Pulmonary artery endothelial cell (primary cell): ENCODE measurements at places on chromosomes 3 and 15. TPM values are rescaled to one million over a fixed set of nuclear protein-coding genes. Genes with fewer than 3 reads are reported as not detected.

Gene PIGZ
- 1.3 and 3.8 TPM in 2 replicates for total RNA-seq

Gene TYRO3
- 6.3 and 11.5 TPM in 2 replicates for total RNA-seq

Gene INTS14
- 32.2 and 43.5 TPM in 2 replicates for total RNA-seq

Gene IQCF5
- total RNA-seq: not detected in 2 replicates

- no peak for DNase-seq
Measured at GRCh38 chr3:49699281-49699979, 10.1 kb downstream of the RNF123 start.

Gene UBAP1L
- total RNA-seq: 0.40 and 1.1 TPM in 2 replicates

Gene LSAMP
- 0.07 TPM in 1 of 2 replicates, not detected in the other for total RNA-seq

Gene CCR8
- not detected in 2 replicates for total RNA-seq
